Stimulated activated naive B cell treated with anti-CD40 and anti-IgM and Interleukin-4, amounts not matched to agents 10 μg/mL and 1 μg/mL and 100 μg/mL, for 72 hours (primary cell): ENCODE measurements at places on chromosomes 11 and 22.

- DNase-seq, result no peak
Measured at GRCh38 chr22:33002035-33002434, 56.1 kb downstream of the SYN3 start.

- DNase-seq, result no peak
Measured at GRCh38 chr22:25627271-25627852, 62.9 kb downstream of the GRK3 start.

DNA sequence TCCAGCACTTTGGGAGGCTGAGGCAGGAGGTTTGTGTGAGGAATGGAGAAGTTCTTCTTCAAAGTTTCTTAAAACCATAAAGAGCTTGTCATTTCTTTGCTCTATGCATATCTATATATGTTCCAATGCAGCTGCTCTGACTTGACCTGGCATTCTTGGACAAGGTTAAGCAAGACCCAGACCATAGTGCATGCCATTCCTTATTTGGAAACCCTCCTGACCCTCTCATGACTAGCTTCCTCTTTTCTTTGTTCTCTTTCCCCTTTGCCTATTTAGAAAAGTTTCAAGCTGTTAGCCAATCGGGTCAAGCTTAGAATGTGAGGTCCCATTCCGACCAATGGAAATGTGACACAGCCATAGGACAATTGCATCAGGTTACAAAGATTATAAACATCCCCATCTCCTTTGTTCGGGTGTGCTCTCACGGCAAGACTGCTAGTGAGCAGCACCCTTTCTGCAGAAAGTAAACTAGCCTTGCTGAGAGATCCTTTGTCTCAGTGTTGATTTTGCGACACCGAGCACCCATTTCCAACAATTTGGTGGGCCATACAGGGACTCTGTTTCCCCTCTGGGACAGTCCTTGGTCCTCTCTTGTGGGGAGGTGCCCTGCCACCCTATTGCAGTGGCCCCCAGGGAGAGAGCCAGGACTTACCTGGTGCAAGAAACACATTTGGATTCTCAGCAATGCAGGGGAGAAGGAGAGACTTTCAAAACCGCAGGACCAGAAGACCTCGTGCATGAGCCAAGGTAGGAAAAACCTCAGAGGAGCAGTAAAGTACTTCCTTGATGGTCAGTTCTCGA lies 39.9 kb upstream of the ANO1 start:
- no peak for DNase-seq

DNA sequence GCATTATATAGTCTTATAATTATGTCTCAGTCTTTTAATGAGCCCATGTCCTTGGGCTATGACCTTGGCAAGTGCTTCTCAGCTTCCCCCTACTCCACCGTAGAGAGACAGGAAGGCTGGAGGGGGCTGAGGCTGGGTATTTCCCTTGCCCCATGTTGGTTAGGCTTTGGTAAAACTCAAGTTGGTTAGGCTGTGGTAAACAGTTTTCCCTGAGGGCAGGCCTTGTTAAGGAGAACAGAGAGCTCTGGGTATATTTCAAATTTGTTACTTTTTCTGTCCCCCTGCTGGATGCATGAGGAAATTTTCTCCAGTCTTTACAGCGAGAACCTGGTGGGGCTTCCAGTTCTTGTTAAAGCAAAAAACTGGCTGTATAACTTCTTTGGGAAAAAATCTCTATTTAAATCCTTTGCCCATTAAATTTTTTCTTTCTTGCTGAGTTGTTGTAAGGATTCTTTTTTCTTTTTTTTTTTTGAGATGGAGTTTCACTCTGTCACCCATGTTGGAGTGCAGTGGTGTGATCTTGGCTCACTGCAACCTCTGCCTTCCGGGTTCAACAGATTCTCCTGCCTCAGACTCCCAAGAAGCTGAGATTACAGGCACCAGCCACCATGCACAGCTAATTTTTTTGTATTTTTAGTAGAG lies 12.2 kb upstream of the DCHS1 start:
- DNase-seq, result peak; percentile 41

DNA sequence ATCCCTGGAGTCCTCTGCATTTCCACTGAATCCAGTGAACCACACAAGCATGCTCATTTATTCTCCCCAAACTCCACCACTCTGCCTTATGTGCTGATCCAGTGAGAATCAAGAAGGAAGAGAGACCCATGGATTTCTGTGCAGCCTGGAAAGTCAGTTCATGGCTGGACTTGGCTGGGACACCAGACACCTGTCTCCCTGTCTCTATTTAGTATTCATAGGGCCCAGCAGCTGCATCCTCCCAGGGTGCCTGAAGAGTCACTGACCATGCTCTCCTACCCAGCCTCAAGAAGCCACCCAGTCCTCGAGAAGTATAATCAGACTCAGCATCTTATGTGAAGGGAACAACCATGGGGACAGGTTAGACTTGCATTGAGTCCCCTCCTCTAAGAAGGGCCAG lies 83.2 kb downstream of the ZNF280B start:
- DNase-seq, result no peak

DNA sequence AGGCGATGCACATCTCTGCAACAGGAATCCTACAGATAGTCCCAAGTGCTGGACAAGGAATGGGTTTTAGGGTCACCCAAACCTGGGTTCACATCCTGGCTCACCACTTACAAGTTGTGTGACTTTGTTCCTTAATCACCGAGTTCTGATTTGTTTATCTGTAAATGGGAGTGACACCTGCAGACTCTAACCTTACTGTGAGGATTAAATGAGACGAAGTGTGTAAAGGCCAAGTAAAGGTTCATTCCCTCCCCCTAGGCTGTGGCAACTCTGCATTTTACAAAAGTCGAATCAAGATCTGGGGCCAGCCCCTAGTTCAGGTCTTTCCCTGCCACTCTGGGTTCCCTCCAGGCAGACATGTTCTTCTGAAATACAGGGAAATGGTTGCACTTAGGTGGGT lies 34.9 kb downstream of the SERPINH1 start:
- no peak for DNase-seq

DNA sequence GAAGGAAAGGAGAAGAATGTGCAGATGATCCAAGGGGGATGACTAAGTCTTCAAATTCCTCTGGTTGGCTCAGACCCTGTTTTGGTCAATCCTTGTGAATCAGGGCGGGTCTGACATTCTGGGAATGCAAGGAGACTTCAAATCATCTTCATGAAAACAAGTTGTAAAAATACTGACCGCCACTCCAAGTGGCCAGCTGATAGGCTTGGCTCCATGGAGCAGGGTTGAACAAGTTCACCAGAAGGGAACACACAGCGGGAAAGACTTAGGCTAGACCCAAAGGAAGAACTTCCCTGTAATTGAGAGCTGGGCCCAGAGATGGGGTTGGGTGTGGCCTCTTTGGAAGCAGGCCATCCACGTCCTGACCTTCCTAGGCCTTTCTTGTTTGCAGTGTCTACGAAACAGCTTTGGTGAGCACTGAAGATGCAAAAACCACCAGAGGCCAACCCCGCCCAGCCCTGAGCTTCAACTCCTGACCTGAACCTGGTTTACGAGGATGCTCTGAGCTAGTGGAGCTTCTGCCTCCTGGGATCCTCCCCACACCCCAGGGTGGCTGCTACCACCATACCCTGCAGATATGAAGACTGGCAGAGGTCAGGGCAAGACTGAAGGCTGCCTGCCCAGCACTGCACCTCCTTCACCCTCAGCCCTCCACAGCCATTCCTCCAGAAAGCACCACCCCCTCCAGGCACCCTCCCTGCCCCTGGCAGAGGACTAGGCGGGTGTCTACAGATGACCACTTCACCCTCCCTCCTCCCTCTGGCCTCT lies 26.1 kb downstream of the GDPD5 start:
- no peak for DNase-seq

GRCh38 chr11:11370255-11370961 lies 17.4 kb upstream of the CSNK2A3 start:
- no peak for DNase-seq

- DNase-seq, result no peak
Measured at GRCh38 chr22:28769394-28770085, 3.0 kb upstream of the CCDC117 start.

- DNase-seq, result no peak
Measured at GRCh38 chr22:29744902-29745301, 21.9 kb downstream of the ZMAT5 start.

GRCh38 chr22:39729141-39729934 lies 158.8 kb downstream of the CACNA1I start:
- no peak for DNase-seq

DNA sequence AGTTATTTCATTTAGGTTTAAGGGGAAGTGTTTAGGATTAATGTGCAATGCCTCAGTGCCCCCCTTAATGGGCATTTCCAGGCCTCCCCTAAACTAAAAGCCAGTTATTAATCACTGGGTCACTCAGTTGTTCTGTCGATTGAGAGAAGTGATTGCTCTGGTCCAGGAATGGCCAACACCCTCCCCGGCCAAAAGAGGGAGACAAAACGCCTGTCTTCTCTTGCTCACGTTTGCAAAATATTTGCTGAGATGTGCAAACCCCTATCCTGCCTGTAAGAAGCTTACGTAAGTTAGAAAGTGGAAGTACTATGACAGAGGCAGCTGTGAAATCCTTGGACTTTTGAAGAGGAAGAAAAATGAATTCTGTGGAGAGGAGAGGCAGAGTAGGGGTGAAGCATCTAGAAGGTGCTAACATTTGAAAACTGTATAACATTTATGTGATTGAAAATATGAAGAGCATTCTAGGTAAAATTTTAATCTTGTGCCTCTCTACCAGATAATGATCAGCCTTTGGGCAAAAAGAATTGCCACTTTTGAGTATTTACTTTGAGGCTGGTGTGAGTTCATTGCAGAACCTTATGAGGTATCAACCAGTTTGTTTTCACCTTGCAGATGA lies 37.7 kb downstream of the NTM start:
- no peak for DNase-seq

GRCh38 chr11:94145916-94146315 lies 17.3 kb downstream of the PANX1 start:
- no peak for DNase-seq

DNA sequence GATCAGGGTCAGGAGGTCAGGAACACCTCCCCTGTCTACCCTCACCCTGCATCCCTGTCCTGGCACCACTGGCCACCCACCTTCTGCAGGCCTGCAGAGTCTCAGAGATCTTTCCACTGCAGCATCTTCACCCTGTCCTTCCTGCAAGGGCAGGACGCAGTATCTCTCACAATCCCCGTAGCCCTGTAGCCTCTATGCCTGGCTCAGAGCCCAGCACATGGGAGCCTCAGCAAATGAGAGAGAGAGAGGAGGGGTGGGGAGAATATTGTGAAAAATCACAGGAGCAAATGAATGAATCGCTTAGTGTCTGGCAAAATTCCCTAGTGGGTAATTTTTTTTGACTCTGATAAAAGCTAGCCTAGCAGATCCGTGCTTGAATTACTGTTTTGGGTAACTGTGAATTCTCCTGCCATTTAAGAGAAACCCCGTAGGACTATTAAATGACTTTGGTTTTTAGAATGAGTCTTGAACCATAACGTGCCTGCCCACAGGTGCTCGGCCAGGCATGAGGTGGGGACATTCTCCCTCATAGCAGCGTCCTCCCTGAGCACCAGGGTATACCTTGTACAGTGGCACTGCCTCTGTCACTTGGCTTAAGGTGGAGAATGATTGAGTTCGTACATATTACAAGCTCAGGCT lies 91.5 kb downstream of the MORC2 start:
- DNase-seq, result no peak

- no peak for DNase-seq
Measured at GRCh38 chr22:39090426-39091064, 6.5 kb upstream of the APOBEC3H start.

DNA sequence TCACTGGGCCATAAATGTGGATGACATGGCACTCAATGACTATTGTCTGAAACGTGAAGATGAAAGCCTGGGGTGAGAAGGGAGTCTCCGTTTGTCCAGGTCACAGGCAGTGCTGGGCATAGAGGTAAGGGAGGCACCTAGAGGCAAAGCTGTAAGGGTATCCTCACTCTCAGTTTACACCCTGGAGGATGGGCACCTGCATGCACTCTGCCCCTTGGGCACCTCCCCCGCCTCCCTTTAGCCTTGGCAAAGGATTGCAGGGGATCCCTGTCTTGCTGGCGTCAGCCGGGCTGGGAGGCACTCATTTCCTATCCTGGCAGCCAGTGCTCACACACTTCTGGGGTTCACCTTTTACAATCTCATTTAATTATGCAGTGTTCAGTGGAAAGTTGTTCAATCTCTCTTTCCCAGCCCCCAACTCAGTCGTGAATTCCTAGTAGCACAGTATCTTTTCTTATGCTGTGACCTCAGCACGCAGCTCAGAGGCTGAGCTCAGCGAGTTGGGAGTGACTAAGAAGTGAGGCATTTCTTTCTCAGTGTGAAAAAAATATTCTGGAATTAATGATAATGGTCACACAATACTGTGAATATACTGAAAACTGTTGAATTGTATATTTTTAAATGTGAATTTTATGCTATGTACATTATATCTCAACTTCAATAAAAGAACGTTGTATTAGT lies 866.6 kb downstream of the BRD1 start:
- DNase-seq, result no peak

DNA sequence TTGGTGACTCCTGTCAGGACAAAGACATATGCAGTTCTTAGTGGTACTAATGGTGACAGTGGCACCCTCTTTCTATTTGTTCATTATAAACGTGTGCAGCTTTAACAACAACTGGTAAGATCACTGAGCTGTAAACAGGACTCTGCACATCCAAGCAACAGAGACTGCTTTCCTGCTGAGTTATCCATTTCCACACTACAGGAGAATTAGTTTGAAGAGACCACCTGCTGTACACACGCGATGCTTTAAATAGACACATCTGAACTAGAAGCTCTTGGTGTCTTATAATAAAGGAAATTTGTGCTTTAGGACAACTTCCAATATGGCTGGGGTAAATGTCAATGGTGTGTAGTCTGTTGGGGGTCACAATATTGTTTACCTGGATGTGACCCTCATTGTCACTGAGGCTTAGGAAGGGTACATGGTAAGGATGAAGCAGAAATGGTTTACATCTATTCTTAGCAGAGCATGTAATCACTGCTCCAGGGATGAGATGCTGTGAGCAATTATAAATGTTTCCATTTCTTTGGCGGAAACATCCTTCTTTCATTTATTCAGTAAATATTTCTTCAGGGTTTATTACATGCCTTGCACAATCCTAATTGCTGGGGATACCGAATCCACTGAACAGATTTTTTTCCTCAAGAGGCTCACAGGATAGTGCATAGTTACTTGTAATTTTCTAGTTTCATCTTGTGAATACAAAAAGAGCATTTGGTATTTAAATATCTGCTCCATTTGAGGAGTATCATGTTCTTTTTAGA lies 354.0 kb upstream of the CCDC90B start:
- no peak for DNase-seq

DNA sequence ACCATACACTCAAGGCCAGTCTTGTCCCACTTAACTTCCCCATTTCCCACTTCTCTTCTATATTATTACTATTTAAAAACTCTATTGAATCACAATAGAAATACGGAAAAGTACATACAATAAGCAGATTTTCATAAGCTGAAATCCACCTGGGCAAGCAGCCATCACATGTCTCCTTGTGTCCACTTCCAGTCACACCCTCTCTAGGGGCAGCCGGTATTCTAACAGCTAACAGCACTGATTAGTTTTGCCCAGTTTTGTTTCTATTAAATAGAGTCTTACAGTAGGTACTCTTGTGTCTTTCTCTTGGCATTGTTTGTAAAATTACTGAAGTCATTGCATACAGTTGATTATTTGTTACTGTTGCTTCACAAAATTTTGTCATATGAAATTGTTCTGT lies 37.8 kb downstream of the PPP6R3 start:
- DNase-seq, result no peak
